GM13976 (cell line): ENCODE measurements at places on chromosomes 6 and 20.

GRCh38 chr20:1324598-1325172 is 4.3 kb downstream of the SDCBP2 start:
- DNase-seq = no peak

GRCh38 chr20:61777773-61778494 is 287.7 kb downstream of the TAF4 start:
- DNase-seq = no peak

GRCh38 chr6:128597004-128597403 is 76.6 kb upstream of the PTPRK start:
- no peak for DNase-seq

DNA sequence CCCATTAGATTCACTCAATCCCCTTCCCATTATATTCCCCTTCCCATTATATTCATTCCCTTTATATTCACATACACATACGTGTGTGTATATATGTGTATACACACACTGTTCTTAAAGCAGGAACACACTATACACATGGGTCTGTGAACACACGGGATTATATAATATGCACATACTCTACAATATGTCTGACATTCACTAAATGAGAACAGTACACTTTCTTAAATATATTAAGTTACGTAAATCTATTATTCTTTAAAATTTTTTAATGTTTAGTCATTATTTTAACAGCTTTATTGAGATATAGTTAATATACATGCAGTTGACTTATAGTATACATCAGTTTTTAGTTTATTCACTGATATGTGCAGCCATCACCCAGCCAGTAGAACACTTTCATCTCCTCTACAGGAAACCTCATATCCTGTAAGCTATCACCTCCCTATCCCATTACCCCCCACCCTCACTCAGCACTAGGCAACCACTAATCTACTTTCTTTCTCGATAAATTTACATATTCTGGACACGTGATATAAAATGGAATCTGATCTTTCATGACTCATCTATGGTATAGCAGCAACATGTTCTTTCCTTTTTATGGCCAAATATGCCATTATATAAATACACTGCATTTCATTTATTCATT is 13.9 kb upstream of the SUMO4 start:
- no peak for DNase-seq

DNA sequence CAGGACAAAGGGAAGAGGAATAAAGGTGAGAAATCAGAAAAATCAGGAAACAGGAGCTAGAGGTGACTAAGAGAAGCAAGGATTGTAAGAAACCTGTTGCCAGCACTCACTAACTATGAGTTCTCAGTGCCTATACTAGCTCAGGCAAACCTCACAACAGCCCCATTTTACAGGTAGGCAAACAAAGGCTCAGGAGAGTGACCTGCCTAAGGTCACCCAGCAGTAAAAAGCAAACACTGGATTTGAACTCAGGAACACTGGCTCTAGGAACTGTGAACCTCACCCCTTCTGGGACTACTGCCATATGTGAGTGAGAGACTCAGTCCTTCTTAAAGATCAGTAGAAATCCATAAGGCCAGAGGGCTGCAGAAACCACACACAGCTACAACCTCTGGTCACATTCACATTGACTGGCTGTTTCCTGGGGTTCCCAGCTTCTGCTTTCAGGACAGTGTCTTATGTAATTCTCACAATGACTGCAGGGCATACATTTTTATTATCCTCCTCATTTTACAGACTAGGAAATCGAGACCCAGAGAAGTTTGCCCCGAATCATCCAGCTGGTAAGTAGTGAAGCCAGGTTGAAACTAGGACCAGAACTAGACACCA is 80.7 kb upstream of the MAFB start:
- DNase-seq = no peak

DNA sequence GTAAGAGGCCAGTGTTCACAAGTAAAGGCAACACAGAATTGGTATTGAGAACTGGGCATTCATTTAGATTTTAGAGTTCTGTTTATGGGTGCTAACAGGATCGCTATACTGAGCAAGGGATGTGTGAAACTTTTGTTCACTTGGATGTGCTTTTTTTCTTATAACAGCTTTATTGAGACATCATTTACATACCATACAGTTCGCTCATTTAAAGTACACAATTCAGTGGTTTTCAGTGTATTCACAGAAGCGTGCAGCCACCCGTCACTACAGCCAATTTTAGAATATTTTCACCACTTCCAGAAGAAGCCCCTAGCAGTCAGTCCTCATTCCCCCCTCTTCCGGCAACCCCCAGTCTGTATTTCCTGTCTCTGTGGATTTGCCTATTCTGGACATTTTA is 48.7 kb downstream of the GFRA4 start:
- no peak for DNase-seq

DNA sequence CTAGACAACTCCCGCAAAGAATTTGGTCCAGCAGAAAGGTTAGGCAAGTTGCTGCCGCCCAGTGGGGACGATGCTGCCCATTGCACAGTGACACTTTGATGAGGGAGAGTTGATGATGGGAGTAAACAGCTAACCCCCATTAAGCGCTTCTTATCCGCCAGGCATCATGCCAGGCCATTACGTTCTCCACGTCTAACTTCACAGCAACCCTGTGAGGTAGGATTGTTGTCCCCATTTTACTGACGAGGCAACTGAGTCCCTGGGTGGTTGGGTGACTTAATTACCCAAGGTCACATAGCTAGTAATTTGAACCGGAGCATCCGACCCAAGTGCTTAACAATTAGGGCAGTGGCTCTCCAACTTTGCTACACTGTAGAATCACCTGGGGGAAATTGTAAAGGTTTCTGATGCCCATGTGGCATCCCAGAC is 738 bp downstream of the RALGAPB start:
- DNase-seq = no peak

DNA sequence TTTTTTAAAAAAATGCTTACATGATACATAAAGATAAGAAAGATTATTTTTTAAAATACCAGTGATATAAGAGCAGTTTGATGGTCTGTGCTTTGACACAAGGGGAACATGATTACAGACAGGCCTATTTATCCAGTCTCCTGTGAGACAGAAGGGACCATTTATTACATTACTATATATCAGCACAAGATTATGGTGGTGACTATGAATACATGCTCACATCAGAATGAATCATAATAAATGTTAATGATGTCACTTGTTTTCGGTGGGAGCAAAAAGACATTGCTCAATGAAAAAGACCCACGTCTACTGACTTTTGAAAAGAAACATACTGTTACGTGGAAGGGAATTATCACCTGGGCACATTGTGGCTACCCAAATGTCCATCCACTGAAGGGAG is 455.1 kb downstream of the CDC5L start:
- DNase-seq = no peak

DNA sequence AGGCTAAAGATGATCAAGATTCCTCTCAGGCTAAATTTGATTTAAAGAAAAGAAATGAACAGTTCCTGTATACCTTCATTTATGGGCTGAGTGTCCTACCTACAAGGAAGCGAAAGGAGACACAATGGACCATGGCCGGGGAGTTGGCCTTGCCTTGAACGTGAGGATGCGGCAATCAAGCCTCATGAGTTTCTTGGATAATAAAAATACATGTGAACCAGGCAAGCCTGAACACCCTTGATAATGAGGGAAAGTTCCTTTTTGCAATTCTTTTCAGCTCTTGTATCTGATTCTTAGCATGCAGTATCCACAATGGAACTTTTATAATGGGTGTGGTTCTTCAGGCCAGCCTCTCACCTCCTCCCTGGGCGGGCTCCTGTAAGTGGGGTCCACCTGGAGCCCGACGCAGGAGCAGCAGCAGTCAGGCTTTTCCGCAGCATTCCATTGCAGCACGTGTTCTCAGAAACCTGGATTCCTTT is 83.8 kb downstream of the RNASET2 start:
- no peak for DNase-seq

DNA sequence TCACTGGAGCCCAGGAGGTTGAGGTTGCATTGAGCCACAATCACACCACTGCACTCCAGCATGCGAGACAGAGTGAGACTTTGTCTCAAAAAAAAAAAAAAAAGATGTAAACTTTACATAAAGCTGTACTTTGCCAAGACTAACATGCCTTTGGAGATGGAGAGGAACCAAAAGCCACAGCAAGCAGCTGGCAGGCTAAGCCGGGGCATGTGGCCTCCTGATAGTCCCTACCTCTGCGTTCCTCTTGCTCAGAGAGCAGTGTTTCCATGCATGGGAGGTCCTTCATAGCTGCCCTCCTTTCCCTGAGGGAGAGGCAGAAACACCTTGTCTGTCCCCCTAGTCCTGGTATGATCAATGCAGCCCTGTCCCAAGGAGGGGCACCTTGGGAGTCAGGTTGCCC is 35.2 kb downstream of the SPATA2 start:
- DNase-seq = no peak

DNA sequence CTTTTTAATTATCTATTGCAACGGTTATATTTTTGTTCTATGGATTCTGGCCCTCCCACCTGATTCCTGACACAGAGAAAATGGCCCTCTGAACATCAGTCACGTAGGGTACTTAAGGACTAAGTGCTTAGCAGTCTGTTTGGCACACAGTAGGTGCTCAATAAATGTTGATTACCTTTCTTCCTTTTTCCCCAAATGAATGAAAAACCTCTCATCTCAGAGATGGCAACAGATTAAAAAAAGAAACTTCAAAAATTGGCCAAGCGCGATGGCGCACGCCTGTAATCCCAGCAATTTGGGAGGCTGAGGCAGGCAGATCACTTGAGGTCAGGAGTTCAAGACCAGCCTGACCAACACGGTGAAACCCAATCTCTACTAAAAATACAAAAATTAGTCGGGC is 31.5 kb downstream of the ATXN1 start:
- DNase-seq = no peak

GRCh38 chr6:21138336-21139069 is 455.0 kb upstream of the SOX4 start:
- DNase-seq = no peak

DNA sequence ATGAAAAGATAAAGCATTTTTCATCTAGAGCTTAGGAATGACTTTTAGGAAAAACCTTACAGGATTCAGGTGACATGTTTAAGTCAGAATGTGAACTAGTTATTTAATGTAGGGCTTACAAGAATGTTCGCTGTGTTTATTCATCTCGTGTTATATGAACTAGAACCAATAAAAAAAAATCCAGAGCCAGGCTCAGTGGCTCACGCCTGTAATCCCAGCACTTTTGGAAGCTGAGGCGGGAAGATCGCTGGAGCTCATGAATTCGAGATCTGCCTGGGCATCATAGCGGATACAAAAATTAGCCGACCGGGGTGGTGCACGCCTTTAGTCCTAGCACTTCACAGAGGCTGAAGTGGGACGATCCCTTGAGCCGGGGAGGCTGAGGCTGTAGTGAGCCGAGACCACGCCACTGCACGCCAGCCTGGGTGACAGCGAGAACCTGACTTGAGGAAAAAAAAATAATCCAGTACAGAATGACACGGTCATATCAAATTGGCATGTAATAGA is 46.3 kb downstream of the OR2B2 start:
- no peak for DNase-seq

DNA sequence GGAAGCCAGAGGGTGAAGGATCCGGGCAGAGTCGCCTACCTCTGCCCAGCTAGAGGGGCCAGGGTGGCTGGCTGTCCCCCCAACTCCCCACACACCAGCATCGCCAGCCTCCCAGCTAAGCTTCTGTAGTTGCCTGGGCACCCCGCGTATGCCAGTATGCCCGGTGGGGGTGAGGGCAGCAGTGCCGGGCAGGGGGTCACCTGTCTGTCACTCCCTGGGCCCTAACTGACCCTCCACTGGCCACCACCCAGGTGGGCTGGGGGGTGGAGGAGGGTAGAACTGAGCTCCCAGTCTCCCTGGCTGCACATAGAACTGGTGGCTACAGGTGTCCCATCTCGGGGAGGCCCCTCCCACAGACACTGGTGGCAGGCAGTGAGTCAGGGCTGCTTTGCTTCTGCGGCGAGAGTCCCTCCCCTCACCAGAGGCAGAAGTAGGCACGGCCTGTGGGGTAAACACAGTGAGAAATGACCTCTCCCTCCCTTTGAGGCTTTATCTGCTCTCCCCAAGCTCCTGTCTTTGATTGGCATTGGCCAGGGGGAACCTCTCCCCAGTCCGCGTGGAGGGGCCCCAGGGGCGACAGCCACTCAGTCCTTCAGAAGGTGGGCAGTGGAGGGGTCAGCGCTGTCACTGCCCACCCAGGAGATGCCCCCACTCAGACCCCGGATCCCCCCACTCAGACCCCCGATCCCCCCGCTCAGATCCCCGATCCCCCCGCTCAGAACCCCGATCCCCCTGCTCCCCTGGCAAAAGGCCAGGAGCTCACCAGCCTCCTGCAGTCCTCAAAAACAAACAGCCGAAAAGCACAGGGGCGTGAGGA is 2.5 kb downstream of the NTSR1 start:
- DNase-seq = no peak

- DNase-seq = no peak
Observed at GRCh38 chr6:67501755-67502154, 1133.3 kb upstream of the ADGRB3 start.

GRCh38 chr6:79598012-79598411 is 33.1 kb upstream of the SH3BGRL2 start:
- no peak for DNase-seq

- no peak for DNase-seq
Observed at GRCh38 chr6:30231067-30231466, 17.9 kb upstream of the TRIM26 start.

DNA sequence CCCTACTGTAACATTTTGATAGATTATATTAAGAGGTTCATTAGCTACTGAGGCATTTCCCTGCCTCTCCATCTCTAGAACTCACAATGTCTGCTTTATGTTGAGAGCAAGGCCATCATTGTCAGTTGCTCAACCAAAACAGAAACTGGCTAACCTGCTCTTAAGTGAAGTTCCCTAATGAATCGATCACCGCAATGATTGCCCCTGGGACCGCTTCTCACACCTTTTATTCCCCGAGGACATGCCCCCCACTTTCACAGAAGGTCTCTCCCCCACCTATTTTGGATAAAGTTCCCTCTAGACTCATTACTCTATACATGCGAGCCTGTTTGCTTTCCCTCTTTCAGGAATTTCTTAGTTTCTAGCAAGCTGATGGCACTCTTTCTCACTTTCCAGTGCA is 108.8 kb downstream of the FAM217A start:
- no peak for DNase-seq

GRCh38 chr20:19275038-19275629 is 62.7 kb downstream of the SLC24A3 start:
- DNase-seq = no peak

GRCh38 chr6:141211845-141212244 is 920.9 kb upstream of the GJE1 start:
- DNase-seq = no peak
